ENCODE measurements at places on chromosomes 7 and 10.

GRCh38 chr7:68425377-68425776, 1172.9 kb upstream of the AUTS2 start:
- no peak for DNase-seq

DNA sequence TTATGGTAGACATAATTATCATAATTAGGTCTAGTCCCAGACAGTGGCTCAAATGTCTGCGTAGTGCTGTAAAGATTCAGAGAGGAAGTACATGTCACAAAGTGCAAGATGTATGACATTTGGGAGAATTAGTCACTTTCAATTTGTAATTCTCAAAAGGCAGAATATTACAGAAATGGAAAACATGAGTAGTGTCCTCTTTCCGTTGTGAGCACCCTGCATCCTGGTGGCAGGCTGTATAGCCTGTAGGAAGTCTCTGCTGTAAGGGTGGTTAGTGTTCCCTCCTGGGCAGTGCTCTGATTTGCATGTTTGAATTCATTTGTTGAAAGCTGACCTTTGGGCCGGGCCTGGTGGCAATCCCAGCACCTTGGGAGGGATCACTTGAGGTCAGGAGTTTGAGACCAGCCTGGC, 17.0 kb downstream of the CDK14 start:
- DNase-seq = no peak

- peak; percentile 66 for DNase-seq
Measured at GRCh38 chr7:50363327-50364060, 59.0 kb downstream of the IKZF1 start.

GRCh38 chr7:150990416-150991186, at the start of gene NOS3:
Gene NOS3 (plus strand): TSS chr7:150991017. CDS start chr7:150993804, 2,787 bp downstream.
- no peak for DNase-seq

- no peak for DNase-seq
Measured at GRCh38 chr7:107591421-107591820, 11.4 kb downstream of the BCAP29 start.

DNA sequence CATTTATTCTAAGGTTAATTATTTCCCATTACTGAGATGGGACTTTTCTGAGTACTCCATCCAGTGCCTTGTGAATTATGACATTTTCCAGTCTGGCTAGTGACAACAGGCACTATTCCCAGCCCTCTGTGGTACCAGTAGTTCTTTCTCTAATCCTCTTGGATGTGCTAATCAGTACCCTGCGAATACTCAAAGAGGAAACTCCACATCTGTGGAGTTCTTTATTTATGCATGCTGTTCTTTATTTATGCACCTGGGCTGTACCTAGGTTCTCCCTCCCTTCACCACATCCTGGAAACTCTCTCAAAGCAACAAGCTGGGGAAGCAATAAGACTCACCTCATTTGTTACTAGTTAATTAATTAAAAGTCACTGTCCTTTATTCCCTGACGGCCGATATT, 83.5 kb downstream of the TSPAN12 start:
- DNase-seq = no peak

DNA sequence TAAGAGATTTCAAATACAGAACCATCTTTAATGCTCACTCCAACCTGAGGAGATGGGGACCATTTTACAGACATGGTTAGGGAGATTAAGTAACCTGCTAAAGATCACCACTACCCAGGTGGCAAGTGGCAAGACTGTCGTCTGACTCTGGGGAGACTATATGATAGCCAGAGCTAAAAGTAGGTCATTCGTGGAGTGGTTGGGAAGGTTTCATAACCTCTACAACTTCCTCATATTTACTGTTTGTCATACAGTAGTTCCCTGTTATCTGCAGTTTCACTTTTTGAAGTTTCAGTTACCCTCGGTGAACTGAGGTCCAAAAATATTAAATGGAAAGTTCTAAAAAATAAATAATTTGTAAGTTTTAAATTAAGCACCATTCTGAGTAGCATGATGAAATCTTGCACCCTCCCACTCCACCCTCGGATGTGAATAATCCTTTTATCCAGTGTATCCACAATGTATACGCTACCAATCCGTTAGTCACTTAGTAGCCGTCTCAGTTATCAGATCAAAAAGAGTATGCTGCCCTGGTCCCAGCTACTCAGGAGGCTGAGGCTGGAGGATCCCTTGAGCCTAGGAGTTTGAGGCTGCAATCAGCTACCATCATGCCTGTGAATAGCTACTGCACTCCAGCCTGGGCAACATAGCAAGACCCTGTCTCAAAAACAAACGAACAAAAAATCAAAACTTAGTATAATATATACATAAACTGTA, 14.9 kb upstream of the LGI1 start:
- no peak for DNase-seq

DNA sequence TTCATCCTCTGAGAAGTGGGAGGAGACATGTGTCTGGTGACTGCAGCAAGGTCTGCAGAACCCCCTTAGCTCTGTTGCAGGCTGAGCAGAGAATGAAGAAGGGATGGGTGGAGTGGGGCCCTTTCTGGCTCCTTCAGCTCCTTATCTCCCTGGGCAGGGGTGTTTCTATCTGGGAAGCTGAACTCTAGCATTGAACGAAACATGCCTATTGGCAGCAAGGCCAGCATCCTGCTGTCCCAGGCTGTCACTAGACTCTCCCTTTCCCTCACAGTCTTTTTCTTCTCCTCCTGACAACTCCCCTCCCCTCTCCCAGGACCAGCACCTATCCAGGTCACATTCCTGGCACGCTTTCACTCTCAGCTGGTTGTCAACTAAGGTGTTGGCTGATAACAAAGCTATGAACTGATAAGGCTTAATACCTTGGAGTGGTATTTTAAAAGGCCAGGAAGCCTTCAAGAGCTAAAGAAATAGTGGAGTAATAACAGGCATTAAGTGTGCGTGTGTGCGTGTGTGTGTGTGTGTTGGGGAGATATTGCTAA, 128.8 kb upstream of the FZD8 start:
- no peak for DNase-seq

DNA sequence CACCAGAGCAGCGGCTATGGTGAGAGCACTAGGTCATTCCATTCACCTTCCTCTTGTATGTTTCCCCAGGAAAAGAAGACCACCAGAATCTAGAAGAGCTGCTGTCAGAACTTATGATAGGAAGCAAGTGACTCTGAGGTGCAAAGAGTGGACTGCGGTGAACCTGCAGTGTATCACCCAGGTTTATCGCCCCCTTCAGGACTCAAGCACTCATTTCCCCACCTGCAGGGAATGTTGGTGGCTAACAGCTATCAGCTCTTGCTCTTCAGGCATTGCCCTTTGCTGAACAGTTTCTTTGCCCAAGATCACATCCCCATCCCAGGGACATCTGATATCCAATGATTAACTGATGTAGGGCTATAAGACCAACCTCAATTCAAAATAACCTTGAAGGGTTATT, 66.3 kb upstream of the IL6 start:
- no peak for DNase-seq

GRCh38 chr10:22984066-22984465, 56.2 kb downstream of the ARMC3 start:
- DNase-seq = no peak

- DNase-seq = no peak
Measured at GRCh38 chr7:22833113-22833855, 10.6 kb upstream of the TOMM7 start.

DNA sequence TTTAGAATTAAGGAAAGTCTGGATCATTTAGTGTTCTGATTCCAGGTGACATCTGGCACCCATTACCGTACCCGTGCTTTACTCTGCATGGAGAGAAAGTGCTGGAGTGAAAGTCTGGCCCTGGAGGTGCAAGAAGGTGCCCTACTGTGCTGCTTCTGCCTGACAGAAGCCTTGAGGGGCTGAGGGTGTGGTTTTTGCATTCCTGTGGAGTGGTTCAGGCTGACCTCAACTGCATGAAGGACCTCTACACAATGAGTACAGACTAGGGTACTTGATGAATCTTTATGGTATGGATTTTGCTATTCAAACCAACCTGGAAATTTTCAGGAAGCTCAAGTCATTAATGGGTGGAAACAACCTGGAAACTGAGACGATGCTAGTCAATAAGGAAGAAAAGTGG, 45.1 kb upstream of the GSAP start:
- DNase-seq = no peak

- no peak for DNase-seq
Measured at GRCh38 chr7:155974186-155974897, 162.1 kb upstream of the SHH start.

GRCh38 chr10:69505636-69506318, 54.5 kb downstream of the TSPAN15 start:
- DNase-seq = no peak

- DNase-seq = no peak
Measured at GRCh38 chr7:26329520-26330255, 38.0 kb downstream of the SNX10 start.

- DNase-seq = no peak
Measured at GRCh38 chr10:66535439-66535838, 390.4 kb upstream of the LRRTM3 start.

GRCh38 chr7:50653126-50653864, 88.1 kb upstream of the DDC start:
- no peak for DNase-seq

GRCh38 chr10:127298381-127298780, 102.0 kb upstream of the INSYN2A start:
- DNase-seq = no peak

GRCh38 chr7:4738711-4739527, 36.5 kb upstream of the AP5Z1 start:
- no peak for DNase-seq

GRCh38 chr10:71840177-71840957, 10.7 kb downstream of the PSAP start:
- DNase-seq = no peak

DNA sequence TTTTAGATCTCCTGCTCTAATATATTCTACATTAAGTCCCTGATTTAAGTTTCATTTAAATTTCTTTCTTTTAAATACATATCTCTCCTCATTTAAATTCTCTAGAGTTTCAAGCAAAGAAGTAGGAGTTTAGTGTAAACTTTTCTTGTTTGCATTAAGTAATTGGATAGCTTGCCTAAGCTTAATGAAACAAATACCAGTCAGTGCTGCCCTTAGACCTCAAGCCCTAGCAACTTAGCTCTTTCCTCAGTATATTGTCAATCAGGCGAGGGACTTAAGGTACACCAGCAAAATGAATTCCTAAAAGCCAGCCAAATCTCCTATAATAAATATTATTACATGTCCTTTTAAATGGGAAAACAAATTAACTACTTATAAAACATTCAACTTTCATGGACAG, 101.5 kb downstream of the CHCHD3 start:
- DNase-seq = no peak

DNA sequence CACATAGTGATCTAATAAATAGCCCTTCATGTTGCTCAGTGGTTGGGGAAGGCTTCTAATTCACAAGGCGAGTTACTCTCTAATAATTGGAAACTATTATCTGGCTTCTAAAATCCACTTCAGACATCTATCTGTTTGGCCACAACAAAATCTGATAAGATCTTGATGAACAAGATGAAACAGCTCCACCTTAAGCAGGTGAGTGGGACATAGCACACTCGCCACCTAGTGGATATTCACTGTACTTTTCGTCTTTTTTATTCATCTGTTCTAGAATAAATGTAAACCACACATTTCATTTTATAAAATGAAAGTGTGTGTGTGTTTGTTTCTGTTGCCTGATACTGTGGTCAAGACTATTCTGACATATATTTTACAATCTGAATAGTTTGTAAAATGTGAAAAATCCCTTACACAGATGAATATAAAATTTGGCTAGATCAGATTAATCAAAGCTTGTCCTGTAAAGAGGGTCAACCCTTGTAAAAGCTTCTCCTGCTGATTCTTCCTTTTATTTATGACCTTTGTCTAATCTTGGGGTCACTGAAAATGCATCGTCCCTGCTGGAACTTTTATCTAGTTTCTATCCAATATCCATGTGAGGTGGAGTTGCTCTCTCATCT, 26.5 kb upstream of the CNTNAP2 start:
- no peak for DNase-seq

GRCh38 chr10:31927565-31927883, 1.1 kb downstream of the ARHGAP12 start:
- peak; percentile 16 for DNase-seq

- no peak for DNase-seq
Measured at GRCh38 chr7:130020434-130020833, 30.7 kb downstream of the ZC3HC1 start.

- DNase-seq = no peak
Measured at GRCh38 chr10:19825700-19826099, 9.5 kb downstream of the PLXDC2 start.

- no peak for DNase-seq
Measured at GRCh38 chr7:104820836-104821535, 193.0 kb upstream of the KMT2E start.

DNA sequence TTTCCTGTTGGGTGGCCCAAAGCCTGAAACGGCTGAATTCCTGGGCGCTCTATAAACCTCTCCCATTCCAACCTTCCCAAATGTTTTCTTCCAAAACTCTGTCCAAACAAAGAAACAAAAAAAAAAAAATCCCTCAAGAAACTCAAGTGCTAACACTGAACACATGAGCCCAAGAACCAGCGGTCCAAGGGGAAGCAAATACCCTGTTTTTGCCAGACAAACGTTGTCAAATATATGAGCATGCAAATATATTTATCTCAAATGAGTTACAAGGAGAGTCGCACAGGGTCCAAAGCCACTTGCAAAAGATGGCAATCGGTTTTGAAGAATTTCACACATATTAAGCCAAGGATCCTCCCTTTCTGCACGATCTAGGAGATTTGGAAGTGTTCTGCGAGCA, 23.3 kb upstream of the EMX2 start:
- DNase-seq = no peak

DNA sequence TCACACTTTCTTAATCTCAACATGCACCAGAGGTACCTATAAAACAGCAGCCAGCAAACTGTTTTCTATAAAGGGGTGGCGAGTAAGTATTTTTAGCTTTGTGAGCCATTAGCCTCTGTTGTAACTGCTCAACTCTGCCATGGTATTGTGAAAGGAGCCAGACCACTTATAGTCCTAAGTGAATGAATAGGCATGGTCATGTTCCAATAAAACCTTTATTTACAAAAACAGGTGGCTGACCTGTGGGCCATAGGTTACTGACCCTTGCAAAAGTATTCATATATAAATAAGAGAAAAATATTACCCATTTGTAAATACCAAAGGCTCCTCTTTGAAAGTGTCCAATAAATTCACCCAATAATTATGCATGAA, 50.3 kb downstream of the ICA1 start:
- DNase-seq = no peak

- DNase-seq = no peak
Measured at GRCh38 chr7:90425376-90425775, 22.1 kb downstream of the CLDN12 start.

GRCh38 chr10:128373071-128373749, 247.0 kb upstream of the MKI67 start:
- no peak for DNase-seq

Data from central memory CD4-positive, alpha-beta T cell (primary cell).